ENCODE measurements at places on chromosomes 5 and 9.

DNA sequence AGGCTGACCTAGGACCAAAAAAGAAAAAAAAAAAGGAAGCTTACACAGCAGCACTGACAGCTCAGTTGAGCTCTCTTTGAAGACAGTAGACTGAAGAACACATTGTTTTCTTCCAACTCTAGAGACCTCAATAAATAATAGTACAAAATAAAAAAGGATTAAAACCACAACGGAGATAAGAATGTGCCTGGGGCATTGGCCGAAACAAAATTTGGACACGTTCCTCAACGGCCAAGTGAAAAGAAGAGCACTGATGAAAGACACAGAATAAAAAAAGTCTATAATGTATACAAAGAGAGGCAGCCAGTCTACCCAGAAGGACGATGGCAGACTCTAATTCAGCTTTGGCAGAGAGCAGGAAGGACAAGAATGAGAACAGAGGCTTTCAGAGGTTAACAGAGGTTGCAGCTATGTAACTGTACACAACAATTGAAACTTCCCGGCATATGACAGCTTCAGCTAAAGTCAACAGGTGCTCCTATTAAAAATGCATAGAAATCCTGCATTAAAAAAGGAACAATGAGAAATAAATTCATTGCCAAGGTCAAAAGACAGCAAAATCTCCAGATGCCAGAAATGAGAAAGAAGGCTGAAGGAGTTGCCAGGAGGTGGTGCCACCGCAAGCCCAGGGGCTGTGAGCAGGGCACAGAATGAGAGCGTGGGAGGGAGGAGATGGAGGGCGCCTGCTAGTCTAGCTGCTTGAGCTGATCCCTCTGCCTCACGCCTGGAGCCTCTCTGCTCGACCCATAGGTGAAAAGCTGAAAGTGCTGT lies 113.9 kb downstream of the DCP2 start:
- DNase-seq, result no peak

DNA sequence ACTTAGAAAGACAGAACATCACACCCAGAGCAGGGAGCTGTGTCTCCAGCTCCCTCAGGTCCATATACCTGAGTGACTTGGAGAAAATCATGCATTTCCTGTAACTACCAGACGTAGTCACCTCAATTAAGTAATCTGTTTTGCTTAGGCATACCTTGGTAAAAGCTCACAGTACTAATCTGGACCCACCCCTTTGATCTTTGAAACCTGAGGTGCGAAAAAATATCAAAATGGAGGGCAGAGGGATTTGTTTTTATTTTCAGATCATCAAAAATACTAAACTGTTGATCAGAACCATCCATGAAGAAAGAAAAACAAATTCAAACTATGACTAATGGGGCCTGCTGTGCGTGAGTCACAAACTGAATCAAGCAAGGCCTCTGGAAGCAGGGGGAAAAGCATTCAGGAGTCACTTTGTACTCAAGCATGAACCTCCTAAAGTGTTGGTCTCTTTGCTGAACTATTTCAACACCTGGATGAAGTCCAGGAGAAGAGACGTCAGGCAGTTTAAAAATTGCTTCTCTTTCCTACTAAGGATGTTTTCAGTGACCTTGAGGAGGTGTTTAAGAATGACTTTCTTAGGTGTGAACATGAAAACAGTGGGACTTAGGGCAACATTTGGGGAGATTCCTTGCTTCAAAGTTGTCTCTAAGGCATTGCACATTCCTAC lies 76.3 kb downstream of the MUSK start:
- DNase-seq, result no peak

- no peak for DNase-seq
These were observed 73.2 kb upstream of the PIP5K1B start for GRCh38 chr9:68631811-68632210.

DNA sequence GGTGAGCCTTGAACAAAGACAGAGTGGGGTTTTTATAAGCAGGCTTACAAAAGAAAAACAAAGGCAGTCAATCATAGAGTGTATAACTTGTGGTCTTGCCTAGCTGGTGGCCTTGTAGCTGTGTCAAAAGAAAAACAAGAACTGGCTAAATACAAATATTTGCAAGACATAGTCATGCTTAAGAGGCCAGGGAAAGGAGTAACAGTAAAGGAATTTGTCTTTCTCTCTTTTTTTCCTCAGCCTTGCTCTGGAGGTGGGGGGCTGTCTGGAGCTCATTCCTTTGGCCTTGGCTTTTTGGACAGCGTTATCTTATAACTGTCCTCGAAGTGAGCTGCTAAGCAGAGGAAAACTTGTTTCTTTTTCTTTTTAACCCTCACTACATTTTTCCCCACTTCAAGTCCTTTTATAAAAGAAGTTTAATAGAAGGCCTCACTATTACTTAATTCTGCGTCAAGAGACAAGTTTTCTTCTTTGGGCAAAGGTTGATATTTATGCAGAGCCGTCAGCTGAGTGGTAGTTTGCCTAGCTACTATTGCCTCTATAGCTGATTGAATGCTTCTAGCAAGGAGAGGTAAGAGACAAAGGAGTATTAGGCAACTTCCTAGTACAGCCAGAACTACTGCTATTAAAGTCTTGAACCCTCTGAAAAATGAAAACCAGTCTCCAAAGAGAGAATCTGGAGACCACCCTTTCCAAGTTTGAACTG lies 14.3 kb downstream of the CEL start:
- DNase-seq, result no peak

GRCh38 chr5:63101870-63102269 lies 523.3 kb downstream of the LRRC70 start:
- DNase-seq, result no peak

DNA sequence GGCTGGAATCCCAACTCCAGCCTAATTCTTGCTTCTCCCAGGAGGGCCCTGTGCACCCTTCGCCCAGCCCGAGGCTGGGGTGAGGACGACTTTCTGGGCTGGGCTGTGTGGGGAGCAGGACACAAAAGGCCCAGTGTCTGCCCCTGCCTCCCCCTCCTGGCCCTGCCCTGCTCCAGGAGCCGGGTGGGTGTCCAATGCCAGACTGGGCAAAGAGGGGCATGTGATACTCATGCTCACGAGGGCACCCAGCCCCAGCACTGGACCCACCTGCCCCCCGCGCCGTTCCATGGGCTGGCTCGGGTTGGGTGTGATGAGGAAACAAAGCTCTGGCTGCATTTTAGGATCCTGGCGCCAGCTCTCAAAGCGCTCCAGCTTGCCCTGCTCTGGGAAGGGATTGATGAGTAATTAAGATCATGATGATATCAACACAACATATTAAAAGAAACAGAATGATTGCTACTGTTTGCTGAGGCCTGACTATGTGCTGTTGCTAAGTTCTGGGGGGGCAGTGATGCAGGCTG lies 30.7 kb downstream of the LHX2 start:
- no peak for DNase-seq

DNA sequence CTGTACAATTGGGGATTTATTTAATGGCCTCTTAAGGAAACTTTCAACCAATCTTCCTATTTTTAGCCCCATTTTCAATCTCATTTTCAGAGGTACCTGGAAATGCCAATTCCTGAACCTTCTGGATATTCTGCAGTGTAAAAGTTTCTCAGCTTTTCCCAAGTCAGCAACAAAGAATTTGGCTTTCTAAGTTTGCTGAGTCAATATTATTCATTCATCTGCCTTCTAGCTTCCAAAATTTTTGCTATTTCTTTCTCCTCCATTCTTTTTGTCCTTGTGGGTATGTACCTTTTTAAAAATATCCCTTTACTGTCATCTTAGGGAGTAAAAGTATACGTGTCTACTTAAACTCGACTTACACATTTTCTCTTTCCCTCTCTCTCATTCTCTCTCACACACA lies 25.7 kb downstream of the CETN3 start:
- no peak for DNase-seq

DNA sequence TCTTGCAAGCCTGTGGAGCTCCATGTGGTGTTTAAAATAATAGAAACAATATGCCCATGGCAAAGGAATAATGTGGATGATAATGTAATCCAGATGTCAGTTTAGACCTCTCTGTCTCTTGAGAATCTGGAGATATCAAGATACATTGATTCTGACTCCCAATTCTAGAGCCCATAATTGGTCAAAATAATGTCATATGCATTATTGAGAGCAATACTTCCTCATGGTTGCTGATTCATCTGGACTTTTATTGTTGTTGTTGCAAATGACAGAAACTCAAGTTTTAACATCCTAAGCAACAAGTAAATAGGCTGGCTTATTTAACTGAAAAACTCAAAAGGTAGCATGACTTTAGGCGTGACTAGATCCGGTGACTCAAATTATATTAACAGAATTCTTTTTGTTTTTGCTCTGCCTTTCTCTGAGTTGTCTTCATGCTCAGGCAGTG lies 152.1 kb downstream of the PCSK1 start:
- no peak for DNase-seq

Data from HEK293T (cell line).